ENCODE measurements at places on chromosomes 6 and 20.

GRCh38 chr20:53672484-53673129, 79.0 kb upstream of the ZNF217 start:
- no peak for DNase-seq

GRCh38 chr6:37878150-37878710, 58.7 kb downstream of the ZFAND3 start:
- DNase-seq, result peak; percentile 83

- no peak for DNase-seq
Observed at GRCh38 chr20:46828471-46828870, 66.2 kb upstream of the EYA2 start.

- no peak for DNase-seq
Observed at GRCh38 chr20:1375515-1375914, 17.3 kb downstream of the FKBP1A start.

GRCh38 chr6:63610944-63611343, 24.7 kb upstream of the PHF3 start:
- DNase-seq, result no peak

- DNase-seq, result no peak
Observed at GRCh38 chr20:61494763-61495575, 242.9 kb downstream of the CDH4 start.

DNA sequence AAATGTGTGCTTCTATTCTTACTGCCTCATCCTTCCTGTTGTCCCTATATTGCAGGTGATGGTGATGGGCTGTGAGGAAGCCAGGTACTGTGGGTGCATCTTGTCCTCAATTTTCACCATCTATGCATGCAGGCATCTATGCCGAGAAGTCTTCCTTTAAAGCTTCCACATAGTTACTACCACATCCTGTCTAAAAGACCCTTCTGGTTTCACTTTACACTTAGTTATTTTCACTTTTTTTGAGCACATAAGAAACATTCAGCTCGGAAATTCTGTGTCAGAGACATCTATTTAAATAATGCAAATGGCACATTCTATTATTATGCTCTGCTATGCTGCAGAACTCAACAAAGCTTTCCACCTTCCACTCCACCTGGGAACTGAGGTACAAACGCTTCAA, 28.2 kb upstream of the FABP7 start:
- DNase-seq, result no peak

DNA sequence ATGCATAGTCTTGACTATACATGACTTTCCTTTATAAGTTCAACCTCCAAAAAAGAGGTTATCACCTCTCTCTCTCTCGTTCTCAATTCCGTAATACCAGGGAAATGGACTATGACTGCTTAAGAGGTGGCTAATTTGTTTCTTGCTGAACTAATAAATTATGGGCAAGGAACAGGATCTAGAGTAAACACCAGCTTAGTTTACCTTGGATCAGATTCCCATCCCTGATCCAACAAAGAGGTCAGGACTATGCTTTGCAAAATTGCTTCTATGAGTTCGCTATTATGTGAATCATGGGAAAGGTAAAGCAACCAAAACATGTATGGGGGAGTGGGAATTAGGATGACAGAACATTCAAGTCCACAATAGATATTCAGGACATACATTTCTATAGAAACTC, 630.7 kb downstream of the HACE1 start:
- no peak for DNase-seq

DNA sequence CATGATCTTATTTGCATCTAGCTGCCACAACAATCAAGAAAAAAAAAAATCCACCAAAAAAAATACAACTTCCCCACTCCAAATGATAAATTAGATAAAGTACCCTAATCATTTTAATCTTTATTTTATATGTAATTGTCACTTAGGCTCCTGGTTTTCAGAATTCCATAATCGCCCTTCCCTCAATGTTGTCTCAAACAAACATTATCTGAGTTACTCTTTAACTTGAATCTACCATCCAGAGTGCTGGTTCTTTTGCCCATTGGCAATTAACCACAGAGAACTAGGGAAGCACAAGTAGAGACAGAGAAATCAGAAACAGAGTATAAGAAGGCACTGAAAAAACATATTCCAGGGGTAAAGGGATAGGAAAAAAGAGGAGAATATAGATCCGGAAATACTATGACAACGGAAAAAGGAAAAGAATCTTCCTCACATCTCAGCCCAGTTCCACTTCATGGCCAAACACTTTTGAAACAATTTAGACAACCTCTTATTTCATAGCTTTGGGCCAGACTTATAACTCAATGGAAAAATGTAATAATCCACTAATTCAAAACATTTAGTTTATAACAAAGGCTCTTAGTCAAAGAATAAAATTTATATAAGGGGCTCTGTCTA, 861 bp upstream of the NHSL1 start:
- DNase-seq, result no peak

- DNase-seq, result no peak
Observed at GRCh38 chr6:165662041-165662748, 846 bp downstream of the PDE10A start.

DNA sequence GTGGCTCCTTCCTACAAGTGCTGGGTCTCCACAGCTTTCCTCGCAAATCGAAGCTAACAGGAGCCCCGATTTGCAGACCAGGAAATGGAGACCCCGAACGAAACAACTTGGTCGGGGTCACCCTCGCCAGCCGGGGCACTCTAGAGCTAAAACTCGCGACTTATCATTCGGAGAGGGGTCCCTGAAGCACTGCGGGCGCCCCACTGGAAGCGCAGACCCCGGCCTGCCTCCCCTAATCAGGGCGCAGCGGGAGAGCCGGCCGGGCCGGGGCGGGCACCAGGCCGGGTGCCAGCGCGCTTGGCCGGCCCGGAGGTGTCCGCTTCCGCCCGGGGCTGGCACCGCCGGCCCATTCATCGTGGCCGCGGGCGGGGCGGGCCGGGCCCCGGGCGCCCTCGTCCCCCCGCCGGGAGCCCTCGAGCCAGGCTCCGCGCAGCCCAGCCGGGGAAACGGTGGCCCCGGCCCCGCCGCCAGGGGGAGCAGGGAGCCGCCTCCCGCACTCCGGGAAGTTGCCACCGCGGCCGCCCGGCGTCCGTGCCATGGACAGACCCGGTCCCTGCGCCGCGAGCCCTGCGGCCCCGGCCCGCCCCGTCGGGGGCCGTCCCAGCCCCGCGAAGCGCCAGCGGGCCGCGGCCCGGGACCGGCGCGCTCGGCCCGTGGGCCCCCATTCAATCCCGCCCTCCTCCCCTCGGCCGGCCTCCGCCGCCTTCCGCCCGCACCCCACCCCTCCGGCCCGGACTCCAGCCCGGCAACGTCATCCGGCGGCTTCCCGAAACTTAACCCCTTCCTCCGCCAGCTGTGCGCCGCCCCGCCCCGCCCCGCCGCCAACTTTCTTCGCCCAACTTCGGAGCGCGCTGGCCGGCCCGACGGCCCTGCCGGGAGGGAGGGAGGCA, 961 bp downstream of the RRBP1 start:
- peak; percentile 75 for DNase-seq

DNA sequence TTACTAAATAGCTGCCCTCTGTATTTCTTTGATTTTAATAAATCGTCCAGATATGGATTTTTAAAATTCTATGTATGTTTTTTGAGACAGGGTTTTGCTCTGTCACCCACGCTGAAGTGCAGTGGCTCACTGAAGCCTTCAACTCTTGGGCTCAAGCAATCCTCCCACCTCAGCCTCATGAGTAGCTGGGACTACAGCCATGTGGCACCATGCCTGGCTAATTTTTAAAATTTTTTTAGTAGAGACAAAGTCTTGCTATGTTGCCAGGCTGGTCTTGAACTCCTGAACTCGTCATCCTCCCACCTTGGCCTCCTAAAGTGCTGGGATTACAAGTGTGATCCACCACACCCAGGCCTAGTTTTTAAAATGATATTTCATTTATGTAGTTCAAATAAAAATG, 47.4 kb upstream of the DDR1 start:
- DNase-seq, result no peak

DNA sequence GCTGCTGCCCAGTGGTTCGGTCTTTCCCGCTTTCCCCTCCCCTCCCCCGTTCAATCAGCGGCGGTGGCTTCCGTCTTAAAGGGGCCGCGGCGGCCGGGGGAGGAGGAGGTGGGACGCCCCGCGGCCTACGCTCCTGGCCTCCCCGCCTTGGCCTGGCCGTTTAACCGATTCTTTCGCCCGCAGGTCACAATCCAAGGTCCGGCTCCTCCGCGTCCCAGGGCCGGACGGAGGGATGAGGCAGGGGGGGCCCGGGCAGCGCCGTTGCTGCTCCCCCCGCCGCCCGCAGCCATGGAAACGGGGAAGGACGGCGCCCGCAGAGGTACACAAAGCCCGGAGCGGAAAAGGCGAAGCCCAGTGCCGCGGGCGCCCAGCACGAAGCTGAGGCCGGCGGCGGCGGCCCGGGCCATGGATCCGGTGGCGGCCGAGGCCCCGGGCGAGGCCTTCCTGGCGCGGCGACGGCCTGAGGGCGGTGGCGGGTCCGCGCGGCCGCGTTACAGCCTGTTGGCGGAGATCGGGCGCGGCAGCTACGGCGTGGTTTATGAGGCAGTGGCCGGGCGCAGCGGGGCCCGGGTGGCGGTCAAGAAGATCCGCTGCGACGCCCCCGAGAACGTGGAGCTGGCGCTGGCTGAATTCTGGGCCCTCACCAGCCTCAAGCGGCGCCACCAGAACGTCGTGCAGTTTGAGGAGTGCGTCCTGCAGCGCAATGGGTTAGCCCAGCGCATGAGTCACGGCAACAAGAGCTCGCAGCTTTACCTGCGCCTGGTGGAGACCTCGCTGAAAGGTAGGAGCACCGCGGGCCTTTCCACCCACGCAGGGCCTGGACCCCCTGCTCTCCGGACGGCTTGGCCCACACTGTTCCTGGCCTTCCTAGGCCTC, 1.2 kb downstream of the STK35 start:
- peak; percentile 84 for DNase-seq

- DNase-seq, result no peak
Observed at GRCh38 chr6:29989211-29989610, 46.9 kb downstream of the HLA-A start.

GRCh38 chr20:13034936-13035335, 26.2 kb downstream of the SPTLC3 start:
- DNase-seq, result no peak

- DNase-seq, result no peak
Observed at GRCh38 chr6:80186082-80186481, 79.6 kb downstream of the BCKDHB start.

DNA sequence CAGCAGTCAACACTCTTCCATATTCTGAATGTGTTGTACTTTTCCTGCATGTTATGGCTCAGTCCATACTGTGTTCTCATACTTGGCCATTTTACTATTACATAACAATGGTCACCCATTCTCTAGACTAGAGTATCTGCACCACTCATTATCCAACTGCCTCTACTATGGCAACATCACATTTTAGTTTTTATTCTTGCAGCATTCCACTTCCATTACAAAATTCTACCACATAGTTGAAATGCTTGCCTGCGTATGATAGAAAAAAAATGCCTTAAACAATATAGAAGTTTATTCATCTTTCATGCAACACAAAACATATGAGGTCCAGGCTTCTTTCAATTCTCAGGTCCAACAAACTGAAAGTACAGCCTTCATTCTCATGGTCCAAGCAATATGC, 128.0 kb downstream of the TENT5A start:
- no peak for DNase-seq

DNA sequence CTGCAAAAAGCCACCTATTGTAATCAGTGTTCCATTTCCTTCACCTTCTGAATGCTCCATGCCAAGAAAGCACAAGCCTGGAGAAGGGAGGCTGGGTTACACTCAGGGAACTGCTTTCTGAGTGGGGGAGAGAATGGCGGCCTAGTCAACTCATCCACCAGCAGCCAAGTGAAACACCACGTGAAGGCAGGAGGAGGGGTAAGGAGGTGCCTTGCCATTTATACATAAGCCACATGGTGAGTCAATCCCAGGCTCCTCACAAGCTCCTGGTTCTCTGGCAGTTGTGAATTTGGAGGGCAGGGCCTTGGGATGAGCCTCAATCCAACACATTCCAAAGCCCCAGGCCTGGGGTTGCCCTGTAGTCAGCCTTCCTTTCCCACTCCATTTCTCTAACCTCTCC, 149.4 kb downstream of the CD24 start:
- no peak for DNase-seq

DNA sequence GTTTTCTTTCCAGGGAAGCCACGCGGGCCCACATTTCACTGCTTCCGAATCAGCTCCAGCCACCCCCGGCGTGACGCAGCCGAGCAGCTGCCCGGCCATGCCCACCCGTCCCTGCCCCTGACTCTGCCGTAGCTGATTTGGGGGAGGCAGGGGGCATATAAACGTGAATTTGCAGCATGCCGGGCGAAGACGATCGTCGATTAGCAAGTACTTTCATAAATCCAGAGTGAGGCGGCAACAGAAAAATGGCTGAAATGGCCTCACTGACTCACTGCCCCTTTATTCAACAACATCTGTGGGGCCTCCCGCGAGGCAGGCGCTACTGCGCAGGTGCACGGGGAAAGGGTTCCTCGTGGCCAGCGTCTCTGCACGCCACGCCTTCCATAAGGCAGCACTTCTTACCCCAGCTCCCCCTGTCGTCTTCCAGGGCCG, 118.0 kb downstream of the DLL1 start:
- DNase-seq, result no peak

- DNase-seq, result no peak
Observed at GRCh38 chr6:14178083-14178445, 60.5 kb downstream of the CD83 start.

- no peak for DNase-seq
Observed at GRCh38 chr20:982754-983153, 19.4 kb downstream of the RSPO4 start.

GRCh38 chr6:137264311-137265075, 45.3 kb upstream of the IFNGR1 start:
- peak; percentile 11 for DNase-seq

- no peak for DNase-seq
Observed at GRCh38 chr6:14929291-14929690, 316.6 kb upstream of the JARID2 start.

GRCh38 chr6:135496800-135497411, 634 bp downstream of the AHI1 start:
- DNase-seq, result no peak

DNA sequence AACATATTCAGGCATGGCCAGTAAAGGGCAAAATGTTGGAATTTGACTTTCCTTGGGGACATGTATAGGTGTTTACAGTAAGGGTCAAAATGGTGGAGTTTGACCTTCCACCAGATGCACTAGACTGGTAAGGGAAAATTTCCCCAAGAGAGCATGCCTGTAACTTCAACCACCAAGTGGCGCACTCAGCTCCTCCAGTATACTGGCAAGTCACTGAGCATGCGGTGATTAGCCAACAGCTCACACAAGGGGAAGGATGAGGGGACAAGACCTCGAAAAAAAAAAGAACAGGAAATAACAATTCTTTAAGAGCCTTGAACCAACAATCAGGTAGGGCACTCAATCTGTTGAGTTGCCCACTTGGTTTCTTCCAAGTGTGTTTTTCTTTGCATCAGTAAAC, 140.9 kb downstream of the EYS start:
- no peak for DNase-seq

DNA sequence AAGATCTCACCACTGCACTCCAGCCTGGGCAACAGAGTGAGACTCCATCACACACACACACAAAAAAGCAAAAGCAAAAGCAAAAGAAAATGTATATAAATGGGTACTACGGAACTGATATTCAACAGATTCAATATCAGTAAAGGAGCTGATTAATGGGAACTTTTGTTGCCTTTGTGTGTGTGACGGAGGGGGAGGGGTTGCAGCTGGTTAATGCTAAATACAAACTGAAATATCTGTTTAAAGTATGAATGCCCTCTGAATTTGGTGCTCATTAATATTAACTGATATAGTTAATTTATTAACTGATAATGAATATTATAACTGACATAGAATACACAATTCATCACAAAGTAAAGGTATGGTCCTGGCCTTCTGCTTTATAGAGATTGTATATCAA, 8.4 kb downstream of the NCOA6 start:
- no peak for DNase-seq
